ENCODE measurements at places on chromosomes 6 and 20. TPM values are rescaled to one million over a fixed set of nuclear protein-coding genes. Genes with fewer than 3 reads are reported as not detected.

GRCh38 chr6:112223070-112223861 is 31.1 kb downstream of the LAMA4 start:
- H3K36me3 ChIP-seq: no peaks in the 10 kb centered on the region
- no peak for DNase-seq
- H3K27ac ChIP-seq: no peak overlapping the region
- H3K4me1 ChIP-seq: no peaks in the 10 kb centered on the region
- no peaks in the 10 kb centered on the region for H3K27me3 ChIP-seq

GRCh38 chr6:145480024-145480423 is 255.3 kb downstream of the EPM2A start:
- H3K4me1 ChIP-seq: no peaks in the 10 kb centered on the region
- DNase-seq: no peak
- no peaks in the 10 kb centered on the region for H3K27me3 ChIP-seq
- no peak overlapping the region for H3K4me3 ChIP-seq
- no peak overlapping the region for H3K27ac ChIP-seq

GRCh38 chr6:84618836-84619235 is 145.6 kb downstream of the TBX18 start:
- no peaks in the 10 kb centered on the region for H3K27me3 ChIP-seq
- no peak overlapping the region for H3K4me3 ChIP-seq
- no peaks in the 10 kb centered on the region for H3K36me3 ChIP-seq
- DNase-seq: no peak
- H3K4me1 ChIP-seq: no peaks in the 10 kb centered on the region
- H3K27ac ChIP-seq: no peak overlapping the region

Gene LTB
- 241 TPM for total RNA-seq

Gene GSTA4
- 0.97 TPM for total RNA-seq

DNA sequence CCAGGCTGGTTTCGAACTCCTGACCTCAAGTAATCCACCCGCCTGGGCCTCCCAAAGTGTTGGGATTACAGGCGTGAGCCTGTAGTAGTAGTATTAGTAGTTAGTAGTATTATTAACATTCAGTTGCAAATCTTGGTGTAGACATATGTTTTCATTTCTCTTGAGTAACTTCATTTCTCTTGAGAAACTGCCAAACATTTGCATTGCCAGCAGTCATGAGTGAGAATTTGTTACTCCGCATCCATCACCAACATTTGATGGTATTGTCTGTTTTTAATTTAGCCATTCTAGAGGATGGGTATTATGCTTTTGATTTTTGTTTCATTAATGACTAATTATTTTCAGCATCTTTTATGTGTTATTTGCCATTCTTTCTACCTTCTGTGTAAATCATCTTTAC is 1.5 kb upstream of the ERVFRD-1 start:
- no peak for DNase-seq
- no peaks in the 10 kb centered on the region for H3K36me3 ChIP-seq
- no peaks in the 10 kb centered on the region for H3K4me1 ChIP-seq
- no peak overlapping the region for H3K27ac ChIP-seq
- H3K4me3 ChIP-seq: no peak overlapping the region

DNA sequence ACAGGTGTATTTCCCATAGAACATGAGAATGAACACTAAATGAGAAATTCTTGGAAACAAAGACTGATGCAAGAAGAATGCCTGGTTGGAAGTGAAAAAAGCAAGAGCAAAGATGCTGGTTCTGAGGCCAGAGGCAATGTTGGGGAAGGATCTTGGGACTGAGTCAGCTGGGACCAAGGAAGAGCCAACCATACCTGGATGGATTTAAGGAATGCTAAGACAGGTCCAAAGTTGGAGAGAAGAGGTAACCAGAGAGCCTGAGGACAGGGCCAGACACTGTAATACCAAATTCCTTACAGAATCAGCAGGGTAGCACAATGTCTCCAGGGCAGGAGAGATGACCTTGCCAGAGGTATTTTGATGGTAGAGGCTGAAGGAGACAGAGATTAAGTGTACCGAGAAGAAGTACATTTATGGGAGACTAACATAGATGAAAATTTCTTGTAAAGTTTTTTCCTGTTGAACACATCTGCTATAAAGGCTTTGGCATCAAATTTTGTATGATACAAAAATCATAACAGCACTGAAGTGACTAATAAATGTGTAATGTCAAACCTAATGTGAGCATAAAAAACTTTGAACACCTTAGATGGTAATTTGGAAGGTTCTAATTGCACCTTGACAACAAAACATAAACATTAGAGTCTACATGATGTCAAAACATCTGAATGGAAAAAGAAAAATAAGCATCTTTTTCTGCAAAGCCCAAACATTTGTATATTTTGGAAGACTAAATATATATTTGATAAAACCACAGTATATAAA is 221.7 kb upstream of the MARCKS start:
- DNase-seq: no peak
- H3K36me3 ChIP-seq: no peaks in the 10 kb centered on the region
- H3K27me3 ChIP-seq: 0 out of 2 replicates have a peak, but pooled peaks cover 5% of the 10 kb centered on the region
- H3K4me3 ChIP-seq: no peak overlapping the region

DNA sequence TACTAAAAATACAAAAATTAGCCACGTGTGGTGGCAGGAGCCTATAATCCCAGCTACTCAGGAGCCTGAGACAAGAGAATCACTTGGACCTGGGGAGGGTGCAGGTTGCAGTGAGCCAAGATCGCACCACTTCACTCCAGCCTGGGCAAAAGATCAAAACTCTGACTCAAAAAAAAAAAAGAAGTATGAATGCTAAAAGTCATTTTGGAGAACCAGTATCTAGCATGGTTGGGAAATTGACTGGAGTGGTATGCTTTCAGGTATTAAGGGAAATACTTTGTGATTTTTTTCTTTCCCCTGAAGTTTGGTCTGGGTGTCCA is 30.1 kb downstream of the PCMT1 start:
- no peaks in the 10 kb centered on the region for H3K4me1 ChIP-seq
- no peaks in the 10 kb centered on the region for H3K27me3 ChIP-seq
- DNase-seq: no peak
- H3K27ac ChIP-seq: no peak overlapping the region
- no peak overlapping the region for H3K4me3 ChIP-seq

Gene SLC2A10
- not detected for total RNA-seq

Gene BEND6
- not detected for total RNA-seq

Gene PSMG4
- 42.3 TPM for total RNA-seq

Gene GGT7
- total RNA-seq: not detected

Gene CAPN11
- total RNA-seq: not detected

Gene PPIL6
- total RNA-seq: not detected

GRCh38 chr20:37559312-37560027 is 31.8 kb upstream of the BLCAP start:
- no peaks in the 10 kb centered on the region for H3K36me3 ChIP-seq
- no peaks in the 10 kb centered on the region for H3K4me1 ChIP-seq
- H3K27ac ChIP-seq: no peak overlapping the region

DNA sequence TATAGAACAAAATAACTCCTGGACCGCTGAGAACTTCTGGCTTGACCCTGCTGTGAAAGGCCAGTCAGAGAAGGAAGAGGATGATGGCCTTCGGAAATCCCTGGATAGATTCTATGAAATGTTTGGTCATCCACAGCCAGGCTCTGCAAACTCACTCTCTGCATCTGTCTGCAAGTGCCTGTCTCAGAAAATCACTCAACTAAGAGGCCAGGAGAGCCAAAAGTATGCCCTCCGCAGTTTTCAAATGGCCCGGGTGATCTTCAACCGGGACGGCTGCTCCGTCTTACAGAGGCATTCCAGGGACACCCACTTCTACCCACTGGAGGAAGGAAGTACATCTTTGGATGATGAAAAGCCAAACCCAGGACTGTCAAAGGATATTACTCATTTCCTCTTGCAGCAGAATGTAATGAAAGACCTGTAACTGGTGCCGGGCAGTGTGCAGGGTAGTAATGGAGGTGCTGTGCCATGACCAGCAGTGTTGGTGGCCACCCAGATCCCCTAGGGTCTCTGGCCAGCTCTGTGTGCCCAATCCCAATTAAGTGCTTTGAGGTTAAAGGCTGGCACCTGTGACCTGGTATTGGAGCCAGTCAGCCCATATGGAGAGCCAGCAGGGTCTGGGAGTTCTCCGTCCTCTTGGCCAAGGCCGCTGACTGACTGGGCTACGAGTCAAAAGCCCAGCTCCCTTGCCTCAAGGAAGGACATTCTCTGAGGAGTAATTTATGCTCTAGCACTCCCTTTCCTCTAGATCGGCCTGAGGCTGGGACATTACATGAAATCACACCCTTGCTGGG is 87.1 kb downstream of the TRMT6 start:
- no peak overlapping the region for H3K4me3 ChIP-seq
- no peak overlapping the region for H3K27ac ChIP-seq
- no peak for DNase-seq
- no peaks in the 10 kb centered on the region for H3K4me1 ChIP-seq

DNA sequence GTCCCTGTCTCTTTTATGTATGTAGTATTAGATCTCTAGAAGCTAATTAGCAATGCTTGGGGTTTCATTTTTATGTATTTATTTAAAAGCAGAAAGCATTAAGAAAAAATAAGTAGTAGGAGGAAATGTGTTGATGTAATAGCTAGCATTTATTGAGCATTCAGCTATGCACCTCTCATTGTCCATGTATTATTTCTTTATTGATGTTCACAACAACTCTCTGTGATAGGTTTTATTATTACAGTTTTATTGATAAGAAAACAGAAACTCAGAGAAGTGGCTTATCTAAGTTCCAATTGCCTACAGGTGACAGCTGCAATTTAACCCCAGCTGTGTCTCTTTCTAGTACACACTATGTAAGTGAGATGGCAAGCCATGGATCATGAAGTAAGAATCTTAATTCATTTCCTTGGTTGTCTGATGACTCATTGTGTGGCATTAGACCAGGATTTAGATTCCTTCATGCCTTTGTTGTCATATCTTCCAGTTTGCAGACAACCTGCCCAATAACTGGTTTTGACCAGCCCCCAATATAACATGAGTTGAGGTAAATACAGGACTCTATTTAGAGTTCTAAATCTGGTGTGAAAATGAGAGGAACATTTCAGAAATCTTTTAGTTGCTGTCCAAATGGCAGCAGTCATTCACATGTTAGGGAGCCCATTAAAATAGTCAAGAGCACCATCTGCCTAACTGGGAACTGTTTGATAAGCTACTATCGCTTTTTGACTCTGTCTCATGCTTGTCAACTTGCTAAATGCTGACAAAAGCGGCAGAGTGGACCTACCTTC is 170.8 kb upstream of the PHACTR1 start:
- H3K36me3 ChIP-seq: no peaks in the 10 kb centered on the region
- H3K4me1 ChIP-seq: no peaks in the 10 kb centered on the region
- no peak for DNase-seq

DNA sequence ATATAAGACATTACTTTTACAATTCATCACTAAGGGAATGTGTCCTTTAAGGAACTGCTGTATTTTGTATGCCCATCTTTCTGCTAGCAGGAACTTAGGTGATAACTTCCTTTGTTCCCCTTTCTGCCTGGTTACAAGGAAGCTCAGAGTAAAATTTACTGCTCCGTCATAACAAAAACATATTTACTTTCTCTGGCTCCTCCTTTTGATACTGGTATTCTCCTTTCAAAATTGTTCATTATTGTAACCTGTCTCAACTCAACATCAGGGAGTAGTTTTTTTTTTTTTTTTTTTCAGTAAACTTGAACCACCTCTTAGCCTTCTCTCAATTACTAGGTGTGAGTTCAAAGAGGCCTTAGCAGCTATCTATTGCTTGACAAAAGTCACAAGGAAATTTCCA is 37.1 kb downstream of the RIPOR2 start:
- H3K4me3 ChIP-seq: no peak overlapping the region
- no peaks in the 10 kb centered on the region for H3K27me3 ChIP-seq
- H3K36me3 ChIP-seq: peaks cover 32% of the 10 kb centered on the region

DNA sequence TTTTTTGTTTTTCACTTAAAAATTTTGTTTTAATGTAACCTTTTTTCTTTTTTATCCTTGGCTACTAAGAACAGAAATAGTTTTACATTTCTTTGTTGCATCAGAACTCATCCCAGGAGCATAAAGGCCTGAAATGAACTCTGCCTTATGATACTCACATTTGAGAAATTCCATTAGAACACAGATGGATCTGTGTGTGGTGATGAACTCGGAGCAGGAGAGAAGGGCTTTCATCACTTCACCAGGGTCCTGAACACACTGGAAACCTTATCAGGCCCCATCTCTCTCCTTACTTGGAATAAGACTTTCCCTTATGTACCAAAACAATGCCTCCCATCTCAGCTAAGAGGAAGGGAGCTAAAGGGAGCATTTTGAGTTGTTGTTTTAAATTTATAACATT is 139.4 kb downstream of the PHF3 start:
- no peaks in the 10 kb centered on the region for H3K36me3 ChIP-seq
- no peak overlapping the region for H3K4me3 ChIP-seq
- H3K4me1 ChIP-seq: no peaks in the 10 kb centered on the region
- no peak overlapping the region for H3K27ac ChIP-seq
- no peak for DNase-seq

DNA sequence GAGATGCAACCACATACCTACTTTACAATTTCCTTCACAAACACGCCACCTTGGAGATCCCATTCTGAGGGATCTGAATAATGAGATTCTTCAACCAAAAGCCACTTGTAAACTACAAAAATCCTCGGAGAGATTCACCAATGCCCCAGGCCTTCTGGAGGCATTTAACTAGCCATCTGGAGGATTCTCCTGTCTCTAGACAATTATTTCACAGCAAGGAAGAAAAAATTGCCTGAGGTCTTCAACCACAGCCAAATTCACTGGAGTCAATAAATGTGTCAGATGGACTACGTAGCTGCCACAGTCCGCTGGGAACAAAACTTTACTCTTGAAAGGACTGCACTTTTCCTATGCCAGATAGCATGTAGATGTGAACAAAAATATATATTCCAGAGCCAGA is 19.0 kb upstream of the DCDC2 start:
- no peaks in the 10 kb centered on the region for H3K27me3 ChIP-seq
- no peak overlapping the region for H3K27ac ChIP-seq
- H3K4me3 ChIP-seq: no peak overlapping the region

Gene SLC16A10
- total RNA-seq: 1.6 TPM

DNA sequence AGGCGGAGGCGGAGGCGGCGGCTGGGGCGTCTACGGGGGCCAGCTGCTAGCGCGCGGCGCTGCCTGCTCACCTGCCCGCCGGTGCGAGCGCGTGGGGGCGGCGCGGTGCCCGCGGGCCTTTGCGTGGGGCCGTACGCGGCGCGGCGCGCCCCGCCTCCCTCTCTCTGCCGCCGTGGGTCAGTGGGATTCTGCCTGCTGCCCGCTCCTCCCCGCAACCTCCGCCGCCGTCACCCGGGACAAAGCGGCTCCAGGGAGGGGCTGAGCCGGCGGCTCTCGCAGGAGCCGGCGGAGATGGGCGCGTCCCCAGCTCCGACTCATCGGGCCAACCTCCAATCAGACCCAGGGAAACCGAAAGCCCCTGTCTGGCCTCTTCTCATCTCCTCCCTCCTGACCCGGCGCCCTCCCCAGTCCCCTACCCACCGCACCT is at the start of gene RCAN2:
Gene RCAN2, minus strand, starts transcription at position 249 of the 427 bp plus-strand sequence.
- peak within 1 kb of the TSS; percentile 83 for H3K4me3 ChIP-seq
- H3K27ac ChIP-seq: no peak within 1 kb of the TSS

Measured in Karpas-422 (cell line).